Mucosa of descending colon (tissue), 3 donors: ENCODE measurements at places on chromosomes 4 and X. TPM values are rescaled to one million over a fixed set of nuclear protein-coding genes. Genes with fewer than 3 reads are reported as not detected.

- DNase-seq = no peak
These were observed 5.2 kb downstream of the UGDH start for GRCh38 chr4:39522068-39522467.

GRCh38 chr4:31298737-31299136, 578.6 kb downstream of the PCDH7 start:
- DNase-seq = no peak

DNA sequence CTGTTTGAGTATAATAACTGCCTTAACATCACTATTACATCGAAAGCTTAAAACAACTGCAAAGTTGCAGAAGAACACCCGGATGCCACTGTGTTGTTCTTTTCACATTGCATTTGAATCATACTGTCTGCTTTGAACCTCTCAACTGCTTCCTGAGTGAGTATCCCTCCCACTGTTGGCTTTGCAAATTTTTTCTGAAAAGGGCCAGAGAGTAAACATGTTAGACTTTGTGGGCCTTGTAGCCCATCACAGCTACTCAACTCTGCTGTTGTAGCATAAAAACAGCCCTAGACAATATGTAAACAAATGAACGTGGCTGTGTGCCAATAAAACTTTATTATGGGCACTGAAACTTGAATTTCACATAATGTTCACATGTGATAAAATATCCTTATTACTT, 76.1 kb downstream of the NSG1 start:
- peak; percentile 8 for DNase-seq

- no peak for DNase-seq
These were observed 75.9 kb downstream of the HCCS start for GRCh38 chrX:11187001-11187400.

- no peak for DNase-seq
These were observed 10.8 kb upstream of the TMPRSS11B start for GRCh38 chr4:68256284-68256683.

DNA sequence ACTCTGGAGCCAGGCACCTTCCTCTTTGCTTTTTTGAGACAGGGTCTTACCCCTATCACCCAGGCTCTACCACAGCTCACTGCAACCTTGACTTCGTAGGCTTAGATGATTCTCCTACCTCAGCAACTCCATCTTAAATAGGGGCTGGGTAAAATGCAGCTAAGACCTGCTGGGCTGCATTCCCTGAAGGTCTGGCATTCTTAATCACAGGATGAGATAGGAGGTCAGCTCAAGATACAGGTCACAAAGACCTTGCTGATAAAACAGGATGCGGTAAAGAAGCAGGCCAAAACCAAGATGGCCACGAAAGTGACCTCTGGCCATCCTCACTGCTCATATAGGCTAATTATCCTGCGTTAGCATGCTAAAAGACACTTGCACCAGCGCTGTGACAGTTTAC, 770.8 kb upstream of the PRKX start:
- no peak for DNase-seq

- no peak for DNase-seq
These were observed 30.4 kb downstream of the FAM13A start for GRCh38 chr4:89026542-89026941.

The TRAPPC11 gene
- 35.8 TPM for total RNA-seq

The CXCL6 gene
- total RNA-seq = not detected
